ENCODE measurements at places on chromosomes 16 and 17.
A peak's percentile ranks its signal among the peaks of the same experiment; 100 is the strongest.

DNA sequence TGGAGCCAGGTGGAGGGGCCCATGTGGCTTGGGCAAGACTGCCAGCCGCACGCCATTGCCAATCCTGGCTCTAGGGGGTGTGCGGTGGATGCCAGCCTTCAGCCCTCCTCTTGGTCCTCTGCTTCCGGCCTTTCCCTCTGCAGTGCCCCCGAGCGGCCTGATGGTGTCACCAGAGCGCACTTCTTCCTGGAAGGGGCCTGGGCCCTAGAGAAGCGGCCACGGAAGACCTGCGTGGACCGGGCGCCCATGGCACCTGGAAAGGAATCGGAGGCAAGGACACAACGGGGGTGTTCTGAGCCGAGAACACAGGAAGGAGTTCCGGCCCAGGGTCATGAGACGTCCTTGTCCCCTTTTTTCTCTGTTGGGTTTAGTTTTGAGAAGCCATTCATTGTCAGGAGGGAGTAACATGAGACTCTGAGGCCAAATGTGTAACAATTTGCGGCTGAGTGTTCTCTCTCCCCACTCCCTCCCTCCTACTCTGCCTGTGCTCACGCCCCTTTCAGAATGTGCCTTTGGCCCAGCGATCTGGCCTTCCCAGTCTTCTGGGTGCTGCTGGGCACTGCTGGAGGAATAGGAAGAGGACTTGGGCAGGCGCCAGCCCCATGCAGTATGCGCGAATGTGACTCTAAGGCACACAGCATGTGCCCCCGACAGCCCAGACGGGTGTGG lies 92.8 kb downstream of the IRX3 start:
- DNase-seq: no peak

GRCh38 chr16:75244844-75245758 lies 6.3 kb downstream of the BCAR1 start:
- no peak for DNase-seq

DNA sequence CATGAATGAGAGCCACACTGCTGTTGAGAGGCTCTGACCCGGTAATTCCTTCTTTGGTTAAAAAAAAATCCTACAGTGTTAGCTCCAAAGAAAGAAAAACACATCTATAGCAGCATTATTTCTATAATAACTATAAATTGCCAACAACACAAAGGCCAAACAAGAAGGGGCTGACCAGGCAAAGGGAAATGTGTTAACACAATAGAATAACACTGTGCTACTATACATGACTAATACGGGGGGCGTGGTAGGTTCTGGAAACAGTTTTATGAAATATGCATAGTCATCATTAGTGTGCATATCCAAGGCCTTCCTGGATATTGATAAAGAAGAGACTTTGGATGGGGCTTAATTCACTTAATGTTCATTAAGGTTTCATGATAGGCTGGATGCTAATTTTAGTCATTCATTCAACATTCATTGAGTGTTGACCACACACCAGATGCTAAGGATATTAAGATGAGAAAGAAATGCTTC lies 50.0 kb upstream of the CCL1 start:
- DNase-seq: no peak

DNA sequence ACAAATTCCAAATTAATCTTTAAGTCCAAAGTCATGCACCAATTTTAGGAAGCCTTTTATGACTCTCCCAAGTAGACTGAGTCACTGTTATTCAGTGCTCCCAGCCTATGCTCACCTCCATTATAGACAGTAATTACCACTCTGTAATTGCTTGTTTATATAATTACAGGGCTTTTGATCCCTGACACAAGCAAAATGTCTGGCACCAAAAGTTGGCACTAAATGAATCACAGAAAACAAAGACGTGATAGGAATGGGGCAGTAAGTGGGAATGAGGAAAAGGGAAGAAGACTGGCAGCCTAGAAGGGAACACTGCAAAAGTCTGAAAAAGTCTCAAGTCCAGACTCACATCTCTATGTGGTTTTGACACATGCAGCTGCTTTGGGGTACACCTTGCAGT lies 94.1 kb downstream of the SLC39A11 start:
- no peak for DNase-seq

- no peak for DNase-seq
These were observed 214.1 kb downstream of the RPTOR start for GRCh38 chr17:80758481-80759376.

DNA sequence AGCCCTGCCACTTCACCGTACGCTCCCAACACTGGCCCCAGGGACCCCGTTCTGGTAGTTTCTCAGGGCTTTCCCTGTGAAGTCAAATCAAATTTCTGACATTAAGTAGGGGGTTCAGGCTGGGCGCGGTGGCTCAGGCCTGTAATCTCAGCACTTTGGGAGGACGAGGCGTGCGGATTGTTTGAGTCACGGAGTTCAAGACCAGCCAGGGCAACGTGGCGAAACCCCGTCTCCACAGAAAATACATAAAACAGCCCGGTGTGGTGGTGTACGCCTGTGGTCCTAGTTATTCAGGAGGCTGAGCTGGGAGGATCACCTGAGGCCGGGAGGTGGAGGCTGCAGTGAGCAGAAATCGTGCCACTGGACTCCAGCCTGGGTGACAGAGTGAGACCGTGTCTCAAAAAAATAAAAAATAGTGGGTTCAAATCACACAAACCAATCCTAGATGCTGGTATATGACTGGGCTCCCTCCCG lies 632 bp downstream of the CYBC1 start:
- peak; percentile 53 for DNase-seq

- DNase-seq: no peak
These were observed 28.7 kb downstream of the TAC4 start for GRCh38 chr17:49819138-49819537.

DNA sequence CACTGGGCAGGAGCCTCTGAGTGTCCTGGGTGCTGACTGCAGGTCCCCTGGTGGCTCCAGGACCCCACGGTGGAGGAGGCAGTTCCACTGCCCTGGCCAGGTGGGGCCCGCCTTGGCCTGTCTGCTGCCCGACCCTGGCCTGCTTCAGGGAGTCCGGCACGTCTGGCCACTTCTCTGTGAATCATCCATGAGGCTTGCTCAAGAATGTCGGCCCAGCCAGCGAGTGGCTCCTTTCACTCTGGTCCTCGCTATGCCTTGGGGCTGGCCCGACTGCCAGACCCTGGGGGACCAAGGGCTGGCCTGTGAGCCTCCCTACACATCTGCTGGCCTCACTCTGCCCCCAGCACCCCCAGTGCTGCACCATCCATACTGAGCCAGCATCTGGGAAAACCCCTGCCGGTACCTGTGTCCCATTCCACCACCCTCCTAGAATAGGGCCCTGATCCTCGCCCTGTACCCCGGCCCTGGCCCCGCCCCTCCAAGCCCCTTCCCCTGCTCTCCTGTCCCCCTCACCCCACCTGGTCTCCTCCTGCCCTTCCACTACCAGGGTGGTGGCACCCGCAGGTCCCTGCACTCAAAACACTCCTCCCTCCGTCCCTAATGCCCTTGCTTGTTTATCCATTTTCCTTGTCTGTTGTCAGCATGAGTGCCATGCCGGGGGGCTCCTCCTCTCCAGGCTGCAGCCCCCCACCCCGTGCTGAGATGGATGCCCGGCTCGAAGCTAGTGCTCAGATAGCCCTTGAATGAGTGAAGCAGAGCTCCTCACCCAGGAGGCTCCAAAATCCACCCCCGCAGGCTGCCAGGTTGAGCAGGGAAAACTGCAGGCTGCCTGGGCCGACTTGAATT lies 35.5 kb downstream of the ADCY7 start:
- no peak for DNase-seq

DNA sequence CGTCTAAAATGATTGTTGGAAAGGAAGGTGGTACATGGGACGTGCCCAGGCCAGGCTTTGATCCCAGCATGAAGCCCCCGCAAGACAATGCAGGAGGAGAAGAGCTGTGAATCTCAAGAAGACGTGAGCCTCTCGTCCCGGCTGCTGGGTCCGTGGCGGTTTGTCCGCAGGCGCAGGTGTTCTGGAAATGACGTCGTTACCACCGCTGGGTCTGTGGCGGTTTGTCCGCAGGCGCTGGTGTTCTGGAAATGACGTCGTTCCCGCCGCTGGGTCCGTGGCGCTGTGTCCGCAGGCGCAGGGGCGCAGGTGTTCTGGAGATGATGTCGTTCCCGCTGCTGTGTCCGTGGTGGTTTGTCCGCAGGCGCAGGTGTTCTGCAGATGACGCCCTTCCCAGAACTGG lies 14.1 kb downstream of the SPG7 start:
- no peak for DNase-seq

- no peak for DNase-seq
These were observed 11.9 kb downstream of the ADCY7 start for GRCh38 chr16:50278251-50278650.

- no peak for DNase-seq
These were observed 76.5 kb upstream of the CLEC18B start for GRCh38 chr16:74497761-74498160.

DNA sequence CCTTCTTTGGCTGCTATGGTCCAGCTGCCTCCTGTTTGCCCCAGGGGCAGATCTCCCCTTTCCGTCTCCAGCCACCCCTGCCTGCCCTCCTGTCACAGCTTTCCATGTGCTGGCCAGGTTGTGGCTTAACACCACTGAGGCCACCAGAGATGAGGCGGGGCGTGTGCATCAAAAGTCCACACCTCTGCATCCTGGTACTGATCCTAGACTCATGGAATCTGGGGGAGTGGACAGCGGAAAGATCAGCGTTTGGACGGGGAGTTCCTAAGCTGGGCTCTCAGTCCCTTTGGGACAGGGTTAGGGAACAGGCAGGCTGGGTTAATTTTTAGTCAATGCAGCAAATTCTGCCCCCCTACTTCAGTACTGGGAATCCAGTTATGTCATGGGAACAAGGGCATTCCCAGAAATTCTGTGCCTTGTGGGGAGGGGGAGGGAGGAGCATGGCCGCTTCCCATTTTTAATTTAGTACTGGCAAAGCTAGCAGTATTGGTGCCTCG lies 3.9 kb downstream of the IGFBP4 start:
- DNase-seq: no peak

DNA sequence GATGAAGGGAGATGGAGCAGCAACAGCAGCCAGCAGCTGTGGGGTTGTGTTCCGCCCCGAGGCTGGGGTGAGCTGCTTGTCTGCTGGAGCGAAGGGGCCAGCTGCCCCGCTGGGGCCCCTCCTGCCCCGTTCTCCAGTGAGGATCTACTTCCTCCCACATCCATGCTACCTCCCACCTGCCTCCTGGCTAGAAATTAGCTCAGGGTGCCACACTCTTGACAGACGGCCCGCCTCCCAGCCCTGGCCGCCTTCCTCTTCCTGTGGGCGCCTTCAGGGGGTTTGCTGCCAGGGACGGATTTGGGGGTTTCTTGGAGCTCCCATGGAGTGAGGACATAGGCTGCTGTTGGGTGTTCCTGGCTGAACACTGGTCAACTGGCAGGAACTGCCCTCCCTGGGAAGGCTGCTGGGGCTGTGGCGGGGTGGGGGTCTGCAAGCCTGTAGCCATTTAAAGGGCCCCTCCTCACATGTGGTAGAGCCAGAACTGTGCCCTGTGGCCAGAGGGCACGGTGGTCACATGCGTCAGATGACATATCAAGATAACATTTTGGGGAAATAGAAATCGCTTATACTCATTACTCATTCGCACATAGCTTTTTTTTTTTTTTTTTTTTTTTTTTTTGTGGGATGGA lies 13.1 kb downstream of the TBC1D24 start:
- no peak for DNase-seq

GRCh38 chr17:56395787-56396186 lies 197.7 kb upstream of the NOG start:
- no peak for DNase-seq

GRCh38 chr16:4828567-4829321 lies 18.3 kb downstream of the GLYR1 start:
- DNase-seq: no peak

DNA sequence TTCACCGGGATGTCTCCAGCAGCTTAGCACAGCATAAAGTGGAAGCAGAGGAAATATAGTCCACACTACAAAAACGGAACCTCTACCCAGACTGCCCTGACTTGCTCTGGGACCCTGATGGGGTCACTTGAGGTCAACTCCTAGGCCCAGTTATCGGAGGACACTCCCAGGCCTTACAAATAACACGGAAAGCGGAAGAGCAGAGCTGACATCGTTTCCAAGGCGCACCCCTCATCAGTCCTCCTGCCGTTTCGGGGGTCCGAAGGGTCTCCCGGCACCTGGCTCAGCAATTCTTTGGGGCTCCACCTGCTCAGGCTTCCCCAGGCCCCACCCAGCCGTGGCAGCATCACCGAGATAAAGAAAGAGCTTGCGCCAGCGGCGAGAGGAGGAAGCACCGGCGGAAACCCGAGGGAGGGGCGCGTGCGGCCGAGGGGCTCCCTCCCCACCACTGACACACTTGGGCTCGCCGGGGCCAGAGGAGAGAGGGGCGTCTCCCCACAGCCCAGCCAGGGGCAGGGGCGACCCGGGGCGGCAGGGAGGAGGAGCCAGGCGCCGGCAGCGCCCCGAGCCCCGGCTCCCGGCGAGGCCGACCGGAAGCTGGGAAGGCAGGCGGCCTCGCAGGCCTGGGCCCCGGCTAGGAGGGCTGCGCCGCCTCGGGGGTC lies 727 bp downstream of the CORO7 start:
- peak; percentile 79 for DNase-seq

DNA sequence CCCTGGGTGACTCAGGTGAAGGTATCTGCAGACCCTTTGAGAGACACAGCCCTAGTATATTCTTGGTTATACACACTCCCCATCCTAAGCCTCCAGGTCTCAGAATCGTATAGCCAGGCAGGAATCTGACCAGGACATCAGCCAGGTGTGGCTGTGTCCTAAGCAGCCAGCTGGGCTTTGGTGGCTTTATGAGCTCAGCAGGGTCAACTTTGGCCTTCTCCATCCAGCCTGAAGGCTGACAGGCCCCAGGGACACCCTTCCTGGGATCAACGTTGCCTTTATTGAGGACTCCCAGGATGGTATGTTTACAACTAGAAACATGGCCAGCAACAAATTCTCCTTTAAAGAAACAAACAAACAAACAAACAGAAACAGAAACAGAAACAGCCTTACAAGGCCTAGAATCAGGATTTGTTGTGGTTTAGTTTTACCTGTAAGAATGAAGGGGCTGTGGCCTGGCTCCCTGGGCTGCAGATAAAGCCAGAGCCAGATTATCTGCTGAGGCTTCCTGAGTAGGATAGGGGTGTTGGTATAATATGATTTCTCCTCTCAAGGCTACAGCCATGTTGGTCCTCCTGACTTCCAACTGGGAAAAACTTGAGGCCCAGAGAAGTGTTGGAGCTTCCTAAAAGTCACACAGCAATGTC lies 8.5 kb downstream of the KIF19 start:
- peak; percentile 10 for DNase-seq

DNA sequence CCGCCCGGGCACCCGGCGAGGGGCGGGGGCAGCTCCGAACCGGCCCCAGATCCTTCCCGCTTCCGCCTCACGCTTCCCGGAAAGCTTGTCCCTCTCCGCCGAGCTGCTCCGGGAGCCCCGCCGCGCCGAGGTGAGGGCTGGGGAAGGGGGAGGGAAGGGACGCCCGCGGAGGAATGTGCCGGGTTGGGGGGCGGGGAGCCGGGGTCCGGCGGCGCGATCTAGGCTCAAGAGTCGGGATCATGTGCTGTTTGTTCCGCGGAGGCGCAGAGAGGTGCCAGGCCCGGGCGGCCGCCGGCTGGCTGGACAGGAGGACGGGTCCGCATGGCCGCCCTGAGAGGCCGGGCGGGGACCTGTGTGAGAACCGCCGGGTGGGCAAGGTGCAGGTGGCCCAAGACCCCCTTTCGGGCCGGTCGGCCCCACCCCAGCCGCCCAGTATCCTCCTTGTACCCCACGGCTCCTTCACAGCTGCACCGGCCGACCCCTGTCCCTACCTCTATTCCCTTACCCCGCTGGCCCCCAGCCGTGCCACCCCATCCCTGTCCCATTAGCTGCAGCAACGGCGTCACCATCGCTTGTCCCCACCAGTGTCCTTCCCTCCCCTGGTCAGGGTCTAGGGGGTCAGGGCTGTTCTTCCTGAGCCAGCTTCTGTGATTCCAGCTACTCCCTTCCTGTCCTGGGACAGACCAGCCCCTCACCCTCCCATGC lies 429 bp downstream of the KIF1C start:
- DNase-seq: no peak
